ENCODE measurements at places on chromosomes 5 and 9.
A peak's percentile ranks its signal among the peaks of the same experiment; 100 is the strongest.

- DNase-seq = no peak
These were observed 1.8 kb upstream of the BHMT start for GRCh38 chr5:79109527-79110492.

GRCh38 chr5:112004867-112005622 lies 248.1 kb upstream of the NREP start:
- no peak for DNase-seq

DNA sequence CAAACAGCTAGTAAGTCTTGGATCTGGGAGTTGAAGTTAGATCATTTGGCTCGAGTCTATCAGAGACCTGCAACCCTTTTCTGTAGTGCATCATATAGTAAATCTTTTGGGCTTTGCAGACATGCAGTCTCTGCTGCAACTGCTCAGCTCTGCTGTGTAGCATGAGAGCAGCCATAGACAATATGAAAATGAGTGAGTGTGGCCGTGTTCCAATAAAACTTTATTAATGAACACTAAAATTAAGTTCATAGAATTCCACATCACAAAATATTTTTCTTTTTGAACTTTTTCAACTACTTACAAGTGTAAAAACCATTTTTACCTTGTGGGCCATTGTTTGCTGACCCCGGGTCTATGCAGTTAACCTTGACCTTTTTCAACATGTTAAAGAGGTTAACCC lies 35.2 kb downstream of the ROPN1L start:
- no peak for DNase-seq

DNA sequence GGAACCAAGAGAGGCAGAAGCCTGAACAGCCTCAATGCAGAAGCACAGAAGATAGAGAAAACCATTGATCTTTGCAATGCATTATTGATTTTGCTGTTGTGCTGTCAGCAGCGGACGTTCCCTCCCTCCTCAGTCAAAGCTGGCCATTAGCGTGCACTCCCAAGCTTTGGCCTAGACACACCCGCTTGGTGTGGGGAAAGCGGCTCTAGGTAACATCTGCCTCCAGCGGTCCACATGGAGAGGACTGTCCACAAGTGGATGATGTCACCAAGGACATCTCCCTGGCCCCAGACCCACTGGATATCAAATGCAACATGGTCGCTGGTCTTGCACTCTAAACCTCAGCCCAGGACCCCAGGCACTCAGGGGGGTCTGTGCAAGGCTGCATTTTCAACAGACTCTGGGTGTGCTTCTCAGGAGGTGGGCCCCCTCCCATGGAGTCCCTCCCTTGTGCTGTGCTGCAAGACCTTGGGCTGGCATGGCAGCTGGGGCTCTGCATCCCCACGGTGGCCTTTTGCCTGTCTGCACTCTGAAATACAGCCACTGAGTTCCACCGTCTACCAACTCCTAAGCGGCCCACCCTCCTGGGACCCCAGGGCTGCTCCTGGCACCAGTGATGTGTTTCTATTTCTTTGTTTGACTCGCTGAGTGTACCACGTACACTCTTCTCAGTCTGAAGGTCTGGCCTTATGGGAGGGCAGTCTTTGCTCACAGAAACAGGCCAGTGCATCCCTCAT lies 1.9 kb downstream of the SEMA4D start:
- no peak for DNase-seq

DNA sequence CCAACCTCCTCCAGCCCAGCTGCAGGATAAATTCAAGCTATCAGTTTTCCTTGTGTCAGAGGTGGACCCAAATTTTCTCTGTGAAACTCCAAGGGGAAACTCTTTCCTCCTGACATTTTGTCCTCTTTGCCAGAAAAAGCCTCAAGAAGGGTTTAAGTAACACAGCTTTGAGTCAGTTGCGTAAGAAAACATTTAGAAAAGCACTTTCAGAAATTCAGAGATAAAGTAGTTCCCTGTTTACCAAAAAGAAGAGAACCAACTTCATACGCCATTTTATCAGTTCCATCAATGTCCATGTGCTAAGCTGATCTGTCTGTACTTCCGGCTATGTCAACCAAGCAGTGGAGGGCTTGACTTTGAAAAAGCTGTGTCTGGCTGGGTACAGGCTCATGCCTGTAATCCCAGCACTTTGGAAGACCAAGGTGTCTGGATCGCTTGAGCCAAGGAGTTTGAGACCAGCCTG lies 19.9 kb upstream of the SUSD1 start:
- no peak for DNase-seq

DNA sequence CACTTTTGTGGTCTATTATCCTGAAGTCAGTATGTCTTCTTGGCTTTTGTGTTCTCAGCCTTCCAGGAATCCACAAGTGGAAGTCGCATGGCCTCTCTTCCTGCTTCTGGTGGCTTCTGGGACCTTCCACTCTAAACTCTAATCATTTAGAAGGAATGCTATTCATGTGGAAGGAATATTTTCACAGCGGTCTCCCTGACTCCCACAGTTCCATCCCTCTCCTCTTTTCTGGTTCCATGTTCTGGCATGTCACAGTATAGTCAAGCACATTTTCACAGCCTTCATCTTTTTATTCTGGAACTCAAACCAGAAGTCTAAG lies 7.3 kb upstream of the RAI14 start:
- no peak for DNase-seq

GRCh38 chr5:156515803-156516360 lies 188.9 kb downstream of the SGCD start:
- DNase-seq = no peak

- no peak for DNase-seq
These were observed at the start of gene PAPPA for GRCh38 chr9:116153765-116154333. PAPPA (plus strand) TSS chr9:116153791; CDS start chr9:116154173, 382 bp downstream.

DNA sequence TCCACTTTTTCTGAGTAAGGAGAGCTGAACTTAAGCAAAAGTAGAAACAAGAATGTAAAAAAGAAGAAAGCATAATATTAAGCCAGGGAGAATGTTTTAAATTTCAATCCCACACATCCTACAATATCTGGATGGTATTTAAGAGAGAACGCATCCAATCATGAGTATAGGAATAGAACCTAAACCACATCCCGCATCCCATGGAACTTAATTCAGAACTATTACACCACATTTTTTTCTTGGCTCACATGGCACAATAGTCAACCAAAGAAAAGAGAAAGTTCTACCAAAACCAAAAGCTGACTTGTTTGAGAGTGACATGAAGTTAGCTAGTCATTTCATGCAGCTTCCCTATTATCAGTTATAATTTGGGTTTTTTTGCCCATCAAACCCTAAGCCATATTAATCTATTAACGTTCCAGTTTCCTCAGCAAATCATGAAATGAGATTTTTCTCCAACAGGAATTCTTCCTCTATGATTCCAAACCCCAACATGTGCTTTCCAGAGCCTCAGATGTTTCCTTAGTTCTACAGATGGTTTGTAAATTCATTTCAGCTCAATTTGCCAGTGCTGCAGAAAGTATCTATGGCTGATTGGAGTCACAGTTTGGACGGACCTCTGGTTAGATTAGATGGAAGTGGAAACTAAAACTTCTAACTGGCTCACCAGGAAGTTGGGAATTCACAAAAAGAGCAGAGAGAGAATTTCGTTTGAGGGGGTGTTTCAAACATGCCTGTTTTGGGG lies 22.5 kb downstream of the ADAMTSL1 start:
- DNase-seq = no peak

DNA sequence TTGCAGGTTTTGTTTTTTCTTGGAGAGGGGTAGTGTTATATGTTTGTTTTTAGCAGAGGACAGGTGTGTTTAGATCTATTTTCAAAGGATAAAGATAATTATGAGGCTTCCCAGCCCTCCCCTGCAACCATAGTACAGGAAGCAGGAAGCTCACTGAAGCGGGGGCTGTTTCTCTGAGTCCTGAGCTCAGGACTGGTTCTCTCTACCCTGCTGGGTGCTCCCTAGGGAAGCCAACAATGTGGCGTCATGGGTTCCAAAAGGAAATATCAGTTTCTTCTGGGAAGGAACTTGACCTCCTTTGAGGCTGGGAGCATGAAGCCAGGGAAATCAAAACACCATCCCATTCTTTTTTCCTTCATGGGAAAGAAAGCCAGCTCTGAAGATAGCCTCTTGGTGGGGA lies 62.2 kb downstream of the RAD23B start:
- DNase-seq = no peak

DNA sequence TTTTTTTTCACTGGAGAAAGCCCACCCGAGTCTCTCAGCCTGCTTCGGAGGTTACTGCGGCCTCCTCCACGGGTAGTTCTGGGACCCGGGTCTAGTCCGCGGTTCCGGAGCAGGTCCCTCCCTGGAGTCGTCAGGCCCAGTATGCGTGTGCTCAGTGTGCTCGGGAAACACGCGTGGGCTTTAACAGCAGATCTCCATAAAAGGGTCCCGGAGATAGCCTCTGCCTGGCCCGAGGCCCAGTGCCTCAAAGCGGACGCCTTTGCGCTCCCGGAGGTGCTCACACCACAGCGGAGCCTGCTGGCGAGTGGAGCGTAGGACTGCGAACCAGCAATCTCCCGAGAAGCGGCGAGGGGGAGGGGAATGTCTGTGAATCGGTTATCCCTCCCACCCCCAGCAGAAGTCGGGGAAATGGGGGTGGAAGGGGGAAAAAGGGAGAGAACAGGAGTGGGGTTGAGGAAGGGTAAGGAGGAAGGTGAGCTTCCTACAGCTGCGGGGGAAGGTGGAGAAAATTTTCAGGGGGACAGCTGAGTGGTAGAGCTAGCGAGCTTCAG lies 28.7 kb downstream of the CDKN2A start:
- DNase-seq = peak; percentile 19

DNA sequence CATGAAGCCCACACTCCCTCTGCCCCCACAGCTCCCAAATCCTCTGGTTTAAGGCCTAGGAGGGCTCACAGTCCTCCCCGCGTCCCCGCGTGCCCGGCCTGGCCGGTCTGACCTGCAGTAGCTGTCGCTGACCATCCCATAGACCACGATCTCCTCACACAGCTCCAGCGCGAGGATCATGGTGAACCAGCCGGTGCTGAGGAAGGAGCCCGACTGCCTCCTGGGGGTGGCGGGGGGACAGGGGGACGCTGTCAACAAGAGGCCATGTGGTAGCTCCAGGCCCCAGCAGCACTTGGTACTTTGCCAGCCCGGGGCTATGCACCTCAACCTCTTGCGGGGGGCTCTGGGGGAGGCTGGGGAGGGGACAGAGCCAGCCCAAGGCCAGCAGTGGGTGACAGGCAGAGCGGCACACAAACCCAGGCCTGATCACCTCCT lies 7.0 kb downstream of the ST6GALNAC4 start:
- DNase-seq = no peak

GRCh38 chr5:10229306-10230048 lies 20.2 kb downstream of the ATPSCKMT start:
- no peak for DNase-seq

- peak; percentile 13 for DNase-seq
These were observed 597.3 kb downstream of the PRELID2 start for GRCh38 chr5:145237843-145238242.

GRCh38 chr9:19387317-19387716 lies 7.3 kb upstream of the RPS6 start:
- no peak for DNase-seq

GRCh38 chr9:91900797-91901177 lies 49.2 kb downstream of the ROR2 start:
- no peak for DNase-seq

- DNase-seq = peak; percentile 90
These were observed 44.6 kb upstream of the PIK3R1 start for GRCh38 chr5:68170826-68171558.

GRCh38 chr5:179344431-179345182 lies 654 bp downstream of the ADAMTS2 start:
- no peak for DNase-seq

DNA sequence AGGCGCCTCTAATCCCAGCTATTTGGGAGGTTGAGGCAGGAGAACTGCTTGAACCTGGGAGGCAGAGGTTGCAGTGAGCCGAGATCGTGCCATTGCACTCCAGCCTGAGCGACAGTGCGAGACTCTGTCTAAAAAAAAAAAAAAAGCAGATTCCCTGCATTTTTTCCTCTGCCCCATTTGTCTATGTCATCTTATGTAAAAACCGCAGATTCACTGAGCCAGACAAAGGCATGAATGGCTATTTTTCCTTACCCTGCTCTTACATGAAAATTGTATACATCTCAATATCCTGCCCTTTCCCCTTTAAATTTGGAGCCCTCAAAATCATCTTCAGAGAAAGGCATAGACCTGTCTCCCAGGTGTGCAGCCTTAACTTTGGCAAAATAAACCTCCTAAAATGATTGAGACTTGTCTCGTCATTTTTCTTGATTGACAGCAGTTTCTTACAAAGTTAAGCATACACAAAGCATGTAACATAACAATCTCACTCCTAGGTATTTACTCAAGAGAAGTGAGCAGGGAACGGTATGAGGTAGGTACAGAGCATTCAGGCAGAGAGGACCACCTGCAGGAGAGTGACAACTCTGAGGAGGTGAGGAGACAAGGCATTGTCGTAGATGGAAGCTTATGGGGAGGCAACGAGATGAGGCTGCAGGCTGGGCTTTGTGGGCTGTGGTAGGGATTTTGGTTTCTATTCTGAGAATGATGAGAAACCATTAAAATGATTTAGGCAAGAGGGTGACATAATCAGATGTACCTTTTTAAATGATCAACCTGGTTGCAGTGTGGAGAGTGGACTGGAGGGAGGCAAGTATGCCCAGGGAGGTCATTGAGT lies 65.7 kb upstream of the IL6ST start:
- no peak for DNase-seq

DNA sequence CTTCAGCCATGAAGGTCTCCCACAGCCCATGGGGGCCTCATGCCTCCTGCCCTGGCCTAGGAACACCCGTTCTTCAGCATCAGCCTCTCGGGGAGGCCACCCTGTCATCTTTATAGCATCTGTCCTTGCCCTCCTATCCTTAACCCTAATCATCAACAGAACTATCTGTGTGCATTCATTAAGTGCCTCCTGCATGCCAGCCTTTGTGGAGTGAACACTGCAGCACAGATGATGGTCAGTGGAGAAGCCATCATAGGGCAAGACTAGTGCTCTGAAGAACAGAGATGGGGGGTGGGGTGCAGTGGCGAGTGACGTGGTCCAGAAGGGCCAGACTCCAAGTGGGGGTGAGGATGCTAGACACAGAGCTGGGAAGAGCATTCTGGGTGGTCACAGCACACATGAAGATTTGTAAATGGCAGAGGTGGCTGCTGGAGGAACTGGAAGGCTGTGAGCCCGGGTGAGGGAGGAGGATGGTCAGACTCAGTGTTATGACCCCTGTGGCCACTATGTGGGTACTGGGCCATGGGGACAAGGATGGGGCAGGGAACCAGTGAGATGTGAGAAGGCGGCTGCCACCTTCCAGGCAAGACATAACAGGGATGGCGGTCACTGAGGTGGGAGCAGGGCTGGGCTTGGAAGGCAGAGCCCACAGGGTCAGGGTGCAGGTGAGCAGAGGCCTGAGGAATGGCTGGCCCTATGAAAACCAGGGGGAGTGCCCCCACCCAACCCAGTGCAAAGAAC lies 3.6 kb upstream of the CARD19 start:
- no peak for DNase-seq

DNA sequence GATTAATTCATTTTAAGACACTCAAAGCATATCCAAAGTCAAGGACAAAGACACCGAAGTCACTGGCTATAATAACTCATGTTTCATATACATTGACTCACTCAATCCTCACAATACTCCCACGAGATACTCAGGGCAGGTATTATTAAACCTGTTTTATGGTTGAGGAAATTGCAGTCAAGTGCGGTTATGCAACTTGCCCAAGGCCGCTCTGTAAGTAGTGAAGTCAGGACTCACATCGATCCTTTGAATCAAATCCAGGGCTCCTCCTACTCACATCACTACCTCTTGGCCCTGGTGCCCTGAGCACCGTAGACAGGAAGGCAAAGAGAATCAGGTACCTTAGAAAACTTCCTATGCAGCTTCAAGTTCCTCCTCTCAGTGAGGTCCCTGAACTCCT lies 87.8 kb upstream of the APC start:
- DNase-seq = no peak

GRCh38 chr5:86617309-86617755 lies 409 bp upstream of the COX7C start:
- DNase-seq = no peak

GRCh38 chr9:93679536-93680442 lies 103.4 kb downstream of the PHF2 start:
- DNase-seq = no peak

Measured in Ammon's horn (tissue), 1 donor.